ENCODE measurements at places on chromosomes 4 and X. TPM values are rescaled to one million over a fixed set of nuclear protein-coding genes. Genes with fewer than 3 reads are reported as not detected.

The ARMCX2 gene
- 26.9 TPM for total RNA-seq

The MAGEE2 gene
- total RNA-seq: not detected

The AWAT2 gene
- 0.33 TPM for total RNA-seq

The F9 gene
- total RNA-seq: not detected

DNA sequence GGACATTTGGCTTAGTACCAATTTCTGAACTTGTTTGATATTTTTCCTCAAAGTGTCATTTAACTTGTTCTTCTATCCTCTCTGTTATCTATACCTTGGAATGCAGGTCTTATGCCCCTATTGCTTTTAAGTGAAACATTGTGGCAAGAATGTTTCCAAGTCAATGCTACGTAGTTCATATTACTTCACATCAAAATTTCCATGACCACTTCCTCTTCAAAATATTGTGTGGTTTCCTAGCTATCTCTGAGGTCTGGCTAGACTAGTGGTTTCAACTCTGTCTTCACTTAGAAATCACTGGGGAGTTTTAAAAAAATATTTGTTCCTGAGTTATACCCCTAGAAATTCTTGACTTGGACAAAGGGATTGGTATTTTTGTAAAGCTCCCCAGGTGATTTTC is 20.2 kb upstream of the RASGEF1B start:
- DNase-seq: peak; percentile 71

GRCh38 chr4:140344101-140344500 is 29.3 kb upstream of the SCOC start:
- no peak for DNase-seq

DNA sequence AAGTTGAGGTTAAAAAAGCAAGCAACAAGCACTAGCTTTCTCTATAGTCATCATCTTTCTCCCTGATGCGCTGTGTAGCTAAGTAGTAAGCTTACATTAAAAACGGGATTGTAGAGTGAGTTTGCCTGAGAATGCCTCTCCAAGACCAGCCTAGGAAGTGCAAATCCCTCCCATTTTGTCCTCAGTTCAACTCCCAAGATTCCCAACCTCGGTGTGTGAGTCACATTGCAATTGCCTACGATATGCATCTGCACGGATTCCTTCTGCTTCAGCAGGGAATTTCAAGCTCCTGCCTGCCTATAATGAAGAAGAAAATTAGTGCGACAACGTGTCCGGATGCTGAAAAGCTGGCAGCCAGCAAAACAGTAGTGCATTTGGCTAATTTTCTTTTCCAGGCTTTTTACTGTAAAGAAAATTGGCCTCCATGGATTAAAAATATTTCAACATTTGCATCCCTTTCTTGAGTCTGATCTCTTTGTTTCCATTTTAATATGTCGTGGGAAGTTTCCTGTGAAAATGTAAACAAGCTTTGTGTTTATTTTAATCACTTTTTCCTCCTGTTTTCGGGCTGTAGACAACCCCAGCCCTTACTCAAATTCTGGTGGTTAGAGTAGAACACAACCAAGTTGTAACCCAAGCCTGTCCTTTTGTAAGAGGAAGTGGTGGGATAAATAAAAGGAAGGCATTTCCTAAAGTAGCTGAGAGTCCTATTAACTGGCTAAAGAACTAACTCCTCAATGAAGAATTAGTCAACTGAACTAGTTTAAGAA is 58.4 kb upstream of the TET2 start:
- peak; percentile 75 for DNase-seq

DNA sequence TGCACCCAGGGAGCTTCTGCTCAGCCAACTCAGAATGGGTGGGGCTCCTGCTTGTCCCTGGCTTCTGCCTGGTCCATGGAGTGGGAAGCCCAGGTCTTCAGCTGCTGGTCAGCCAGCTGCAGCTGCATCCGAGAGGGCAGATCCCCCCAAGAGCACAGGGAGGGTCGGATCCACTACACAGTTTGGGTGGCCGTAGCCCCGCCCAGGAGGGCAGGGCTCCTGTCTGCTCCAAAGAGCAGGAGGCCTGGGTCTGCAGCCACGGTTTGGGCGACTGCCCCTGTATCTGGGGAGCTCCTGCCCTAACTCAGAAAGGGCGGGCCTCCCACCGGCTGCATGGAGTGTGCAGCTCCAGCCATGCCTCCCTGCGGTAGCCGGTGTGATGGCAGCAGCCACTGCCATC is 169.1 kb downstream of the TEX13A start:
- DNase-seq: no peak

DNA sequence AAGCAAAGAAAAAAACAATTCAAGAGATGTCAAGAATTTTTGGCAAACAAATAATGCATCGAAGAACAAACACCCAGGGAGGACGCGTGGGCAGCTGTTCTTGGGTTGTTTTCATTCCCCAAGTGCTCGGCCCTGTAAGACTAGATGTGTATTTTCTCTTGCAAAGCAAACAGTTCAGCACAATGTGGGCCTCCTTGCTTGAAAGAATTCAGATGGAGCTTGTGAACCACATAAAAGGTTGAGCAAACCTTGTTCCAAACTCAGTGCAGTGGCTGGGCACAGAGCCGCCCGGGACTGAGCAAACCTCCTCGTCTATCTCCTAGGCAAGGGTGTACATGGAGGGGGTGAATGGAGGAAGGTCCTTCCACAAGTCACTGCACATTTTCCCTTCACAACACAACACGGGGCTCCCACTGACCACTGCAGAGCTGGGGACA is 82.4 kb downstream of the HTRA3 start:
- DNase-seq: no peak

DNA sequence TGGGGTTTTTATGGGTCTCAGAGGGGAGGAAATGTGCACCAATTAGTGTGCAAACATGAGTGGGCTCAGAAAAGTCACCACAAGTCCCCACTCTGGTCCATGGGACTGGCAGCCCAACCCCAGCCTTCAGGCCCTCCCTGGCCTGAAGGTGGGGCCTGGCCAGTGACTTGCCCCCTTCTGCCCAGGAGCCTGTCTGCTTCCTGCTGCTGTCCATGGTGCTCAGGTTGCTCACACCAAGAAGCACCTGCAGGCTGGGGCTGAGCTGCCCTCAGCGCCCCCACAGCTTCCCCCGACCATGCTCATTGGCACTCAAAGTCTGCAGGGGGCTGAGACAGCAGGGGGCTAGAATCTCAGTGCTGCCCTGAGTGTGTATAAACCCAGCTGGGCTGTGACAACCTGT is 30.6 kb upstream of the GC start:
- no peak for DNase-seq

DNA sequence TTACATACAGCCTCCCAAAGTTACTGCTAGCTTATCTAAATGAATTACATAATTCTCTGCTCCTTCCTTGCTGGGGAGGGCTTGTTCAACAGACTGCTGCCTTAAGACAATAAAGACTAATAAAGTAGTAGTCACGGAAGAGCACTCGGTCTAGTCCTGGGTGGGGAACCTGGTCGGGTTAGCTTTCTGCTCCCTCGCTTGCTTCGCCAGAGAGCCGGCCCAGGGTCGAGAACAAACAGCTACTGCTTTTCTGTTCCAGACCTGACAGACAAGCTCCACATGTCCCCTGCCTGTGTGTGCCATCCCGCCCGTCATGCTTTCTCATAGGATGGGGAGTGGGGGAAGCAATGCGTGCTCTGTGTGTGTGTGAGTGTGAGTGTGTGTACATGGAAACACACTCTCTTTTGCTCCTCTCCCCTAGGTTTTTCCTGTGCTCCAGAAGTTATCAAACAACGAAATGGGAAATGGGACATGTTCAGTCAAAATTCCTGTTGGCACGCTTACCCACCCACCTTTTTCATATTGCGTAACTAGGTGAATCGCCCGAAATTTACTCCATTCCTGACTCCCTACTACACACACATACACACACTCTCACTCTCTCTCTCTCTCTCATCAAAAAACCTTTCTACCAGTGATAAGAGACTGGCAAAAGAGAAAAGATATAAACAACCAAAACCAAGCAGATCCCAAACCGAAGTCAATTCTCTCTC is 1.3 kb downstream of the NPY1R start:
- DNase-seq: no peak

- DNase-seq: no peak
Measured at GRCh38 chrX:1134976-1135375, 77.5 kb downstream of the CRLF2 start.

GRCh38 chrX:46837558-46838485 is 979 bp downstream of the RP2 start:
- DNase-seq: peak; percentile 59

DNA sequence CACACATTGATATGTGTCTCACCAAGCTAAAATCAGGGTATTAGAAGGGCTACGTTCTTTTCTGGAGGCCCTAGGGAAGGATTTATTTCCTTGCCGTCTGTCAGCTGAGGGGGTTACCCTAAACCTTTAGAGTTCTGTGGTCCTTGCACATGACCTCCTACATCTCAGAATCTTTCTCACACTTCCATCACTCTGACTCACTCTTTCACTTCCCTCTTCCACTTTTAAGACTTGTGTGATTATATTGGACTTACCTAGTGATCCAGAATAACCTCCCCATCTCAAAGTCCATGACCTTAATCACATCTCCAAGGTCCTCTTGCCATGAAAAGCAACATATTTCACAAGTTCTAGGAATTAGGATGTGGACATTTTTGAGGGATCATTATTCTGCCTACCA is 53.6 kb upstream of the FUNDC1 start:
- DNase-seq: no peak

GRCh38 chr4:153152501-153153338 is 51.5 kb upstream of the TRIM2 start:
- peak; percentile 16 for DNase-seq

- no peak for DNase-seq
Measured at GRCh38 chrX:136839196-136839595, 41.3 kb downstream of the RBMX start.

DNA sequence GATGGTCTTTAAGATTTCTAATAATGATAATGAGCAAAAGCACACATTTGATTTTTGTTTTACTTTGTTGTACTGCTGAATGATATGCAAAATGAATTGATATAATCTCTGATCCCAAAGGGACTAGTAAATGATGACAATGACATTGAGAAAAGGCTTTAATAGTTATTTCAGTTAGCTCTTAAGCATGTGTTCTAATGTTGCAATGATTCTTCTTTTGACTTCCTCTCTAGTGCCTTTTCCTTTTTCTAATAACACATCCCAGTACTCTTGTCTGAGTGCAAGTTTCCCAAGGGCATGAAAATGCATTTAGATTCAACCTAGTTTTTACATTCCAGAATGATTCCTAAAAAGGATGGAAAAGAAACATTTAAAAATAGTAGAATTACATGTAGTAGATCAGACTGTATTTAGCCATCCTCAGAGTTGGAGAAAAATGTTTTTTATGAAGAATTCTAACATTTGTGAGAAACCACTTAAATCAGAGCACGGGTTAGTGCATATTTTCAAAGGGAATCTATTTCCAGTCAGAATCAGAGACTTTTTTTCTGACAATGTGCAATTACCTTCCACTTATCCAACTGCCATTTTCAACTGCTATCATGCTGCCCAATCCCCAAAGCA is 508.8 kb downstream of the C4orf33 start:
- DNase-seq: no peak

GRCh38 chr4:83560523-83560922 is 24.6 kb downstream of the GPAT3 start:
- no peak for DNase-seq

GRCh38 chrX:148271263-148271662 is 229.2 kb upstream of the AFF2 start:
- no peak for DNase-seq
